ENCODE measurements at places on chromosomes 4 and X.

GRCh38 chrX:47248576-47248975 is 15.8 kb downstream of the USP11 start:
- DNase-seq = no peak

GRCh38 chr4:122700178-122700725 is 32.3 kb upstream of the BBS12 start:
- DNase-seq = peak; percentile 49

- no peak for DNase-seq
Observed at GRCh38 chr4:144681806-144682205, 35.9 kb downstream of the HHIP start.

GRCh38 chr4:24777536-24778463 is 17.6 kb upstream of the SOD3 start:
- no peak for DNase-seq

DNA sequence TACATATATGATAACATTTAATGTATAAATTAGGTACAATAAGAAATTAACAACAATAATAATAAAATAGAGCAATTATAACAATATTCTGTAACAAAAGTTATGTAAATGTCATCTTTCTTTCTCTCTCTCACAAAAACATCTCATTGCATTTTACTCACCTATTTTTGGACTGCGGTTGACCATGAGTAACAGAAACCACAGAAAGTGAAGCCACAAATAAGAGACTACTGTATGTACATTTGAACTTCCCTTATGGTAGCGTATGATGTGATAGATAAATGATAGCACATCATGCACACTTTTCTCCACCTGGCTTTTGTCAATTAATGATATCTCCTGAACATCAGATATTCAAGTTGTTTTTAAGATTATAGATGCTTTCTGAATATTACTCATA is 80.5 kb downstream of the HNRNPD start:
- DNase-seq = no peak

GRCh38 chr4:76850010-76850441 is 47.9 kb downstream of the SOWAHB start:
- peak; percentile 74 for DNase-seq

GRCh38 chr4:153115322-153116290 is 88.6 kb upstream of the TRIM2 start:
- DNase-seq = peak; percentile 82

- DNase-seq = no peak
Observed at GRCh38 chrX:48470110-48470832, at the start of gene SLC38A5. Gene SLC38A5, minus strand, starts transcription at chrX:48470260. Its CDS starts 2,336 bp downstream, at chrX:48467924.

DNA sequence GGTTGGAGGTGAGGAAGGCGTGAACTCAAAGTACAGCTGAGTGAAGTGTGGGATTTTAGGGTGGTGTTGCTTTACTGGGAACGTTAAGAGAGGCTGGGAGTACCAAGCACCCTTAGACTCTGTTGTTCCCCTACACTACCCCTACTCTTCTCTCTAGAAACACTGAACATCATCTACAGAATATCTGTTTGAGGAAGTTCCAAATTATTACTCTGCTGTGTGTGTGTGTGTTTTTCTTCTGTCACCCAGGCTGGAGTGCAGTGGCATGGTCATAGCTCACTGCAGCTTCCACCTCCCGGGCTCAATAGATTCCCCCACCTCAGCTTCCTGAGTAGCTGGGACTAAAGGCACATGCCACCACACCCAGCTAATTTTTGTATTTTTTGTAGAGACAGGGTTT is 76.7 kb upstream of the AP1S2 start:
- DNase-seq = no peak

GRCh38 chrX:16814597-16814996 is 28.3 kb downstream of the TXLNG start:
- no peak for DNase-seq

- no peak for DNase-seq
Observed at GRCh38 chr4:189815404-189816192, 125.1 kb upstream of the FRG1 start.

GRCh38 chr4:181569553-181569952 is 673.6 kb upstream of the TENM3 start:
- peak; percentile 31 for DNase-seq

- DNase-seq = no peak
Observed at GRCh38 chr4:86329431-86329830, 30.4 kb downstream of the MAPK10 start.

GRCh38 chrX:107207943-107208342 is 1.5 kb downstream of the DNAAF6 start:
- no peak for DNase-seq

- no peak for DNase-seq
Observed at GRCh38 chr4:16457944-16458343, 231.7 kb upstream of the TAPT1 start.
